ENCODE measurements at places on chromosomes 5 and 9.

DNA sequence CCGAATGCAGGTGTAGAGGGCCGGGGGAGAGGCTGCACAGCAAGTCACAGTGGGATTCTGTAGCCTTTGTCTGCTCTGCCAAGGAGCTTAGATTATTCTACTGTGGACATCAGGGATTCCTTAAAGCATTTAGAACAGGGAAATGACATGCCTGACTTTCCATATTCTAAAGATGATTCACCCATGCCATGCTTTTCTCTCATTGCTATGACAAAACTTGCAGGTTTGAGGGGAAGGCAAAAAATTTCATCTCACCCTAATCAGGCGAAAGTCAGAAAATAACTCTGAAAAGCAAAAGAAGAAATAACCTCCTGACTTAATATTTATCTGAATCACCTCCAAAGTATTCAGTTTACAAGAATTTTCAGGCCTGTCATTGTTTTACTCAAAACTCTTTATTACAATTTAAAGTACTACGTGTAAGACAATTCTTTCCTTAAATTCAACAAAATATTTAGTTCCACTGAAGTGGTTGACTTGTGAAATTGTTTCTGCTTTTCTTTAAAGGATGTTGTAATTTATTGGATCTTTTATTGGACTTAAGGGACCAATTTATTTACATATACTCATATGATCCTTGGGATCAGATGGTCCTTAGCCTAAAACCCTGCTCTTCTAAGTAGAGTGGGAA is 30.0 kb upstream of the GAS1 start:
- no peak for DNase-seq

DNA sequence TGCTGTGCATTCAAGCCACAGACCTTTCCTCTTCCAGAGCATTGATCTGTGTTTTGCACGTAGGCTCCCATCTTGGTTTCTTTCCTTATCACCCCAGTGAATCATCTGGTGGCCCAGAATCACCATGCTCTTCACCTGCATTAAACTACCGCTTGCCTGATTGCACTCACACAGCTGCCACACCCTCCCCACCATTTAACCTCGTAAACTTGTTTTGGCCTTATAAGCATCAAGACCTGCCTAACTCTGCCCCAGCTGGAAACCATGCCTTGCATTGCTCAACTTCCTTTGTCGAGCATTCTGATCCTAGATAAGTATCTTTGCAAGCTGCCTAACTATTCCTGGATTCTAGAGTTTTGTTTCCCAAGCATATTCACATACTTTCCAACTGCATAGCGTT is 369.6 kb upstream of the SEMA6A start:
- DNase-seq, result no peak

DNA sequence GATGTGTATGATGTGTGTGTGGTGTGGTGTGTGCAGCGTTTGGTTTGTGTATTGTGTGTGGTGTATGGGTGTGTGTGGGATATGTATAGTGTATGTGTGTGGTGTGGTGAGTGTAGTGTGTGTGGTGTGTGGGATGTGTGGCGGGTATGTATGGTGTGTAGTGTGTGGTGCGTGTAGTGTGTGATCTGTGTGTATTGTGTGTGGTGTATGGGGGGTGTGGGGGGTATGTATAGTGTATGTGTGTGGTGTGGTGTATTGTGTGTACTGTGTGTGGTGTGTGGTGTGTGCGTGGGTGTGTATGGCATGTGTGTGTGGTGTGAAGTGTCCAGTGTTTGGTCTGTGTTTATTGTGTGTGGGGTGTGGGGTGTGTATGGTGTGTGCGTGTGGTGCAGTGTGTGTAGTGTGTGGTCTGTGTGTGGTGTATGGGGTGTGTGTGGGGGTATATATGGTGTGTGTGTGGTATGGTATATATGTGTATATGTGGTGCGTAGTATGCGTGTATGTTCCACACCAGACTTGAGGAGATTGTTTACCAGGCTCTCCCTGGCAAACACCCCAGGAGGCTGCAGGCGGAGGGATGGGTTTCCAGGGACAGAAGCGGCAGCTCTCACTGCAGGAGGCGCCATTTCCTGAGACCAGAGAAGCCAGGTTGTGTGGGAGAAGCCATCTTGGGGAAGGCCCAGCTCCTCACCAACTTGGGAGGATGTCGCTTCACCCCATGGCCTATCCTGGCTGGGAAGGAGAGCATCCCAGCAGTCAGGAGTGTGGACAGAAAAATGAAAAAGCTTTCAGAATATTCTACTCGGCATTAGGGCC is 138.1 kb downstream of the NXNL2 start:
- DNase-seq, result no peak

DNA sequence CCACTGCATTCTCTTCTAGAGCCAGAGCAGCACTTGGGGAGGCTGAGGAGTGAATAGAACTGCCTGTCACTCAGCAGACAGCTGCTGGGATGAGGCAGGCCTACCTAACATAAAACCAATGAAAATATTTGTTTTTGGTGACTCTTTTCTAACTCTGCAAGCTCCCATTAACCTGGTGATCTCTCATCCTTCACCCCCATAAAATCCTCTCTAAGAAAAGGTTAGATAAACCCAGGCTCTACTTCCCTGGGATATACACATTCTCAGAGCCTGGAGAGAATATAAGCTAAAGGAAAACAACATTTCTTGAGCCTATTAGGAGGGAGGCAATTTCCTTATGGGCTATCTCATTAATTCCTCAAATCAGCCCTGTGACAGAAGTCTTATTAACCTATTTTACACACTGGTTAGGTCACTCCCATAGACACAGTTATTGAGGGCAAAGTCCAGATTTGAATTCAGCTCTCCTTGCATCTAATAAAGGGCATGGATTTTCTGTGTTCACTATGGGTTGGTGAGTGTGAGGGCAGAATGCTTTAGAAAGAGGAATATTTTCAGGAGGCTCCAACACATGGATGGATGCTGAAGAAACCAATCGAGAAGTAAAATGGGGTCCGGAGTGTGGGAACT is 492.9 kb downstream of the CCDC171 start:
- no peak for DNase-seq

GRCh38 chr5:96256795-96257470 is 176.1 kb downstream of the PCSK1 start:
- no peak for DNase-seq

GRCh38 chr5:61051267-61051666 is 106.3 kb downstream of the NDUFAF2 start:
- no peak for DNase-seq

GRCh38 chr5:35089334-35090314 is 41.9 kb upstream of the AGXT2 start:
- DNase-seq, result peak; percentile 60

DNA sequence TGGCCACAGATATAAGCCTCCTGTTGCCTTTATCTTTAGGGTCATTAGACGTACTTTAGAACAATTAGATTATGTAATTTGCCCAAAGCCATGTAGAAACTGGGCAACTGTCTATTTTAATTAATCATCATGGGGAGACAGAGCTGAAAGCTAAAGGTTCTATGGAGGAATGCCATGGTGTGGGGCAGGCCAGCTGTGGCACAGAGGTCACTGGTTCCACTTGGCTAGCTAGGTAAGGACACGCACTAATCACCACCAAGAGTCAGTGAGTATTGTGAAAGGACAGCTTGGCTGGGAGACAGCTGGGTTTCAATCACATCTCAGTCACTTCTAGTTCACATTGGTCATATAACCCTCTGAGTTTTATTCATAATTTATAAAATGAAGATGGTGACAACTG is 81.7 kb downstream of the HMHB1 start:
- DNase-seq, result no peak

DNA sequence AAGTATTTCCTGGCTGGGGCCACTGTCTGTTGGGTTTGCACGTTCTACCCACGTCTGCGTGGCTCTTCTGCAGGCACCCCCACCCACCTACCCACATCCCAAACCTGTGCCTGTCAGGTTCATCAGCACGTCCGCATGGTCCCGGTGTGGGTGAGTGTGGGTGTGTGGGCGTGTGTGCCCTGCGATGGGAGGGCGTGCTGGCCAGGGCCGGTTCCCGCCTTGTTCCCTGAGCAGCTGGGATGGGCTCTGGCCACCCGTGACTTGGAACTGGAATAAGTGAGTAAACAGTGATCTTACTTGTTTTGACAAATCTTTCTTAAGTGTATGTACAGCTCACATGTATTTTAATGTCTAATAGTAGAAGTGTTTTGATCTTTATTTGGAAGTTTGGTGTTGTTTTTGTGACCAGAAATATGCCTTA is 20.4 kb downstream of the ERGIC1 start:
- no peak for DNase-seq

- DNase-seq, result no peak
These were observed 46.5 kb downstream of the MRPS27 start for GRCh38 chr5:72273547-72273946.

DNA sequence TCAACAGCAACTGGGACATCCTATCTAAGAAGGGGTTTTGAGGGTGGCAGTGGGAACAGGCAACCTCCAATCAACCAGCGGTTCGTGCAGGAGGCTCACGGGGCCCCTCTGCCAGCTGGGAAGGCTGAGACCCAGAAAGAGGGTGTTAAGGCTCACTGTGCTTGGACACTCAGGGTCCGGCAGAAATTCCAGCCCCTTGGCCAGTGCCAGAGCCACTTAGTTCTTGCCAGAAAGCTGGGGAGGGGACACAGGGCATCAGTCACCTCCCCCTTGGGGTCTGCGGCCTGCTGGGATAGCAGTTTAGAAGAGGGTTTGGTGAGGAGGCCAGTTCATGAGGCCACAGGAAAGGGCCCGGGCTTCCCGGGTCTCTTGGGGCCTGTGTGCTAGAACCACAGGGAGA is 20.5 kb downstream of the ADGRD2 start:
- no peak for DNase-seq

DNA sequence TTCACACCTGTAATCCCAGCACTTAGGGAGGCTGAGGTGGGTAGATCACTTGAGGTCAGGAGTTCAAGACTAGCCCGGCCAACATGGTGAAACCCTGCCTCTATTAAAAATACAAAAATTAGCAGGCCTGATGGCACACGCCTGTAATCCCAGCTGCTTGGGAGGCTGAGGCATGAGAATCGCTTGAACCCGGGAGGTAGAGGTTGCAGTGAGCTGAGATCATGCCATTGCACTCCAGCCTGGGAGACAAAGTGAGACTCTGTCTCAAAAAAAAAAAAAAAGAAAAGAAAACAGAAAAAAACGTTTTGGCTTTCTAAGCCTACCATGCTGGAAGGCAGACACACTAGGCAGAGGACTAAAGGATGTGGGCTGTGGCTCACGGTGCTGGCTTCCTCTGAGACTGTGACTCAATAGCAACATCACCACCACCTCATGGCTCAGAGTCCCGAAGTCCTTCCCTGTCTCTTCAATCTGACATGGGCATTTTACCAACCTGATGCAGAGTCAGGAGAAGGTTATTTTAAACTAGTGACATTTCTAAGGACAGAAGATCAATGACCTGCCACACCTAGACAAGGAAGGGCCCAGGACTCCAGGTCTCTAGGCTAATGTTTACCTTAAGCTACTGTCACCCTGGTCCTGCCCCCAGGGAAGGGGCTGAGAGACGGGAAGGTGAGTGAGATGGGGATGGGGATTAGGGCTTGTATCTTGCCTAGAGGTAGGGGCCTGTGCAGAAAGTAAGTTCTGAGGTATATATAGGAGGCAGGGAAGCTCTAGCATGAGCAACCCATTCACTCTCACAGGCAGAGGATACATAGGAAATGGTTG is 3.7 kb downstream of the ECSCR start:
- DNase-seq, result peak; percentile 58

DNA sequence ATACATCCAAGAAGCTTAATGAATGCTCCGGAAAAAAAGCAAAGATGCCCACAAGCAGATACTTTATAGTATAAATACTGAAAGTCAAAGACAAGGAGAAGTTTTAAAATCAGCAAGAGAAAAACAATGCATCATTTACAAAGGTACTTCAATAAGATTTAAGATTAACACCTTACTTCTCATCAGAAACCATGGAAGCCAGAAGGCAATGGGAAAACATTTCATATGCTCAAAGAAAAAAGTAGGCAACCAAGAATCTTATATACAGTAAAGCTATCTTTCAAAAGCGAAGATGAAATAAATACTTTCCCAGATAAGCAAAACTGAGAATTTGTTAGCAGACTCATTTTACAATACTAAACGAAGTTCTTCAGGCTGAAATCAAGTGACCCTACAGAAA is 51.1 kb downstream of the ABHD17B start:
- DNase-seq, result no peak

DNA sequence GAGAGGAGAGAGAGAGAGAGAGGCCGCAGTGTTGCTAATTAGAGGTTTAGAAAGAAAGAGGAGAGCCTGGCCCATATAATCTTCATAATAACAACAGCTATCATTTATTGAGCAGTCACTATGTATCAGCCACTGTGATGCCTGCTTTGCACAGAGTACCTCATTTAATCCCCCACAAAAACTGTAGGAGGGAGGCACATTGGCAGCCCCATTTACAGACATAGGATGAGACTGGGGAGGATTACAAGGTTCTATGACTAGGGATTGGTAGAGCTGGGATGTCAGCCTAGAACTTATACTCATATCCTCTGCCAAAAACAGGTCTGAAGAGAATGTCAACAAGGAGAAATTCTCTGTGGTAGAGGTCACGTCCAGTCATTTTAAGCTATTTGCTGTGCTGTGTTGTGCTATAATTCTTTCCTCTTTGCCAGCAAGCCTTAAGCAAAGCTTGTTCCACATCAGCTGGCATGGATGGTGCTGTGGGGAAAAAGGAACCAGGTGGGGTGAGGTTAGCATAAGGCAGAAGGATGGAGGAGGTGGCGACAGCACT is 6.7 kb upstream of the GCNT4 start:
- DNase-seq, result no peak

DNA sequence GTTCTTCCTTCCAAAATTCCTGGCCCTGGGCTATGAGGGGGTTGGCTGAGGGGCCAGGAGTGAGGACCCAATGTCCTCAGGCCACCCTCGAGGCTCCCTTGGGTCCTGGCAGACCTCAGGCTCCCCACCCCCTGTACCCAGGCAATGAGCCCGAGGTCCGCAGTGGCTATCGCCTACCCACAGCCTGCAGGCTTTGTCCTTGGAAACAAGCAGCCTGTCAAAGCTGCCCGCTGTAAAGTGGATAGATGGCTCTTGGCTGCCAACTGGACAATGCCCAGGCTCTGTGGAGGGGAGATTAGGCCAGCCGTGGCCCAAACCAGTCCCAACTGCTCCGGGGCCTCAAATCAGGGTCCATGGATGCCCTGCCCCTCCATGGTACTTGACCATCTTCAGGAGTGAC is 2.2 kb upstream of the ADGRD2 start:
- no peak for DNase-seq

- no peak for DNase-seq
These were observed 18.9 kb downstream of the CSF1R start for GRCh38 chr5:150067405-150067960.

DNA sequence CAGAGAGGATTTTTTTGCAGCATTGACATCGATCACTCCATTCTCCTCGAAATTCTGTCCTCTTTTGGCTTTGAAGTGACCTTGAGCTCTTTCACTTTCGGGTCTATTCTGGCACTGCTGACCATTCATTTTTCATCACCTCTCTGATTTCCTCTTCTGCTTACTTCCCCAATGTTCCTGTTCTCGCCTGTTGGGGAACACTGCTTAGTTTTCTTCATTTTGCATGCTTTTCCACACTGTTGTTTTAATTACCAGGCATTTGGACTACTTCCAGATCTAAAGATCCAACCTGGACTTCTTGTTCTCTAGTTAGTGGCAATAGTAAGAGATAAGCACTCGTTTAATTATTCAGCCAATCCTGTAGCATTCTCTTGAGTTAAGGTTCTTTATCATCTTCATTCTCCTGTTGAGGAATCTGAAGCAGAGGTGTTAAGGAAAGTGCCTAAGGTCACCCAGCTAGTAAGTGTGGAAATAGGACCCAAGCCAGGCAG is 53.4 kb downstream of the MAN2A1 start:
- DNase-seq, result no peak

- DNase-seq, result no peak
These were observed 5.6 kb upstream of the PPP2R2B start for GRCh38 chr5:146884066-146884626.

GRCh38 chr9:129242971-129243561 is 65.0 kb upstream of the IER5L start:
- no peak for DNase-seq

- DNase-seq, result no peak
These were observed 19.0 kb downstream of the NACC2 start for GRCh38 chr9:136075881-136076678.

Data from stimulated activated CD4-positive, alpha-beta T cell treated with anti-CD3 and anti-CD28 coated beads, Interleukin-2, amount 100 ng/mL, for 48 hours (primary cell).